ENCODE measurements at places on chromosomes 12 and 14.

DNA sequence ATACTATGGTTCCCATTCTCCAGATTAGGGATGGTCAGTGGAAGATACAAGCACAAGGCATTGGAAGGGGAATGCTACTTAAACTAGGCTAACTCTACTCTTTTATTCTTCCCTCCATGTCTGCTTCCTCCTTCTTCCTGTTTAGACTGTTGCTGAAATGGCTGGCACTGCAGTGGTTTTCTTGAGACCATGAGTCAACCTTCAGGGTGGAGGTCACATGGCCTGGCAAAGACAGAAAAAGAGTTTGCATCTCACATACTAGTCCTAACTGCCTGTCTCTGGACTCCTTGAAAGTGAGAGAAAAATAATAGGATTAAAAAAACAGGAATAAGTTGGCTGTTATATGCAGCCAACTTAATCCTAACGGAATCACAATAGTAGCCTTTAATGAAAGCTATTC, 37.0 kb downstream of the ALDH1L2 start:
- DNase-seq = no peak
- H3K4me1 ChIP-seq = no peaks in the 10 kb centered on the region
- no peaks in the 10 kb centered on the region for H3K36me3 ChIP-seq
- H3K27me3 ChIP-seq = no peaks in the 10 kb centered on the region
- H3K4me3 ChIP-seq = no peak overlapping the region
- H3K27ac ChIP-seq = no peak overlapping the region

- peak overlapping the region; percentile 6 for H3K4me3 ChIP-seq
- no peaks in the 10 kb centered on the region for H3K27me3 ChIP-seq
- DNase-seq = no peak
- peak overlapping the region; percentile 89 for H3K27ac ChIP-seq
- H3K4me1 ChIP-seq = peaks cover 95% of the 10 kb centered on the region
- H3K36me3 ChIP-seq = peaks cover 50% of the 10 kb centered on the region
Measured at GRCh38 chr14:50085570-50086320, 30.6 kb downstream of the VCPKMT start.

GRCh38 chr12:131901431-131902331, 7.3 kb downstream of the ULK1 start:
- no peaks in the 10 kb centered on the region for H3K36me3 ChIP-seq
- no peak for DNase-seq
- no peak overlapping the region for H3K27ac ChIP-seq
- H3K4me3 ChIP-seq = no peak overlapping the region
- peaks cover 28% of the 10 kb centered on the region for H3K4me1 ChIP-seq

DNA sequence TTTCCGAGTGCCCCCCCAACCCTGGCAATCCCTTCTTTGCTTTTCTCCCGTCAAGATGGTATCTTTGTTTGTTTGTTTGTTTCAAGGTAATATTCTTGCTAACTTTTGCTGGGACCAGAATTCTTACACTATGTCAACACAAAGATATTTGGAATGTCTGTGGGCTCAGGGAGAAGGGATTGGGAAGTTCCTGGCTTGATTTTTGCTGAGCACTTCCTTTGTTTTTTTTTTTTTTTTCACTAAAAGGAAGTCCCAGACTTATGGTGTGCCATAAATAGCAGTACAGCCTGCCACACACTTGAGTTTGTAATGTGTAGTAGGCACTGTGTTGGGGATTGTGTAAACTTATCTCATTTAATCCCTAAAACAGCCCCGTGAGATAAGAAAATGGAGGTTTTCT, 11.2 kb upstream of the RNU6-7 start:
- peaks cover 3% of the 10 kb centered on the region for H3K36me3 ChIP-seq
- H3K4me3 ChIP-seq = no peak overlapping the region
- peaks cover 7% of the 10 kb centered on the region for H3K4me1 ChIP-seq

- H3K36me3 ChIP-seq = no peaks in the 10 kb centered on the region
- H3K4me3 ChIP-seq = no peak overlapping the region
- no peak for DNase-seq
- peaks cover 21% of the 10 kb centered on the region for H3K4me1 ChIP-seq
- H3K27me3 ChIP-seq = peaks cover 23% of the 10 kb centered on the region
Measured at GRCh38 chr14:99750746-99751450, 42.3 kb upstream of the EML1 start.

GRCh38 chr12:32548691-32549281, 130.3 kb upstream of the DNM1L start:
- H3K27me3 ChIP-seq = no peaks in the 10 kb centered on the region
- no peak overlapping the region for H3K27ac ChIP-seq
- DNase-seq = no peak

DNA sequence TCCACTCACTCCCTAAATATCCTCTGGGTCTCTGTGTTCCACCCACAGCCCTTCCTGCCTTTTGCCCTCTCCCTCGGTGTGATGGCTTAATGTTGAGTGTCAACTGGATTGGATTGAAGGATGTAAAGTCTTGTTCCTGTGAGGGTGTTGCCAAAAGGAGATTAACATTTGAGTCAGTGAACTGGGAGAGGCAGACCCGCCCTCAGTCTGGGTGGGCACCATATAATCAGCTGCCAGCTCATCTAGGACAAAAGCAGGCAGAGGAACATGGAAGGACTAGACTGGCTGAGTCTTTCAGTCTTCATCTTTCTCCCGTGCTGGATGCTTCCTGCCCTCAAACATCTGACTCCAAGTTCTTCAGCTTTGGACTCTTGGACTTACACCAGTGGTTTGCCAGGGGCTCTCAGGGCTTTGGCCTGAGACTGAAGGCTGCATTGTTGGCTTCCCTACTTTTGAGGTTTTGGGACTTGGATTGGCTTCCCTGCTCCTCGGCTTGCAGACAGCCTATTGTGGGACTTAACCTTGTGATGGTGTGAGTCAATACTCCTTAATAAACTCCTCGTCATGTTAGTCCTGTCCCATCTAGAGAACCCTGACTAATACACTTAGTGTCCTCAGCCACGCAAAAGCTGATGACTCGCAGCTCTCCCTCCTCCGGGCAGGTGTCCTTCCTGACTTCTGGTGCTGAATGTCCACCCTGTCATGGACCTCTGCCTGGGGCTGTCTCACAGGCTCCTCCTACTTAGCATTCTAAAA, 5.9 kb downstream of the DGLUCY start:
- no peak overlapping the region for H3K4me3 ChIP-seq
- no peaks in the 10 kb centered on the region for H3K27me3 ChIP-seq
- no peak for DNase-seq
- peak overlapping the region; percentile 71 for H3K27ac ChIP-seq
- peaks cover 82% of the 10 kb centered on the region for H3K36me3 ChIP-seq
- peaks cover 64% of the 10 kb centered on the region for H3K4me1 ChIP-seq

DNA sequence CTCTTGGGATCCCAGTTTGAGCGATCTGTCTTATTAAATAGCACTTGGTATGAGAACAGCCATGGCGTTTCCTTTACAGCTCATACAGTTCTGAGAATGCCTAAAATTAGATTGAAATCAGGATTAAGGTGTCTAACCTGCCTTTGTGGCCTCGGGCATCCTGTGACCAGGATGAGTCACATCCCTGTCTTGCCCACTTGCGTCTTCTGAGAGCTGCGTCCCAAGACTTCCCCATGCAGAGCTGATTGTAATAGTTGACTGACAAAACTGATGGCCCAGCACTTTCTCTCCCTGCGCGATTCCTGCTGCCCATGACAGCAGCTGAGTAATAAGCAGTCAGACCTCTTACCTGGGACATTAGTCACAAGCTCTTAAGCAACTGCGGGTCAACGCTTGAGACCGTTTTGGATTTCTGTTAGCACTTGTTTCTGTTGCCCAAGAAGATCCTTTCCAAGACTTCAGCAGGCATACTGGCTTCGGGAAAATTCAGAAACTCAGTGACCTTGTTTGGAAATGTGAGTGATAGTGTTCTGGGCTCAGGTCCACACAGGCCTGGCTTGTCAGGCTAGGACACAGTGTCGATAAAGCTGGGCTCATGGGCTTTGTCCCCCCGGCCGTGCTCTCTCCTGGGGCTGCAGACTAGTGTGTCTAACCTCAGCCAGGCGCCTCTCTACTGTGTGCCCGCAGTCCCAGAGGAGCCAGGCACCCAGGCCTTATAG, 169.9 kb upstream of the HIF1A start:
- peak; percentile 62 for DNase-seq
- no peaks in the 10 kb centered on the region for H3K27me3 ChIP-seq
- H3K4me3 ChIP-seq = peak overlapping the region; percentile 24
- peaks cover 64% of the 10 kb centered on the region for H3K36me3 ChIP-seq
- H3K27ac ChIP-seq = peak overlapping the region; percentile 77

- no peak for DNase-seq
- no peaks in the 10 kb centered on the region for H3K36me3 ChIP-seq
- H3K4me3 ChIP-seq = no peak overlapping the region
- H3K27me3 ChIP-seq = no peaks in the 10 kb centered on the region
- no peak overlapping the region for H3K27ac ChIP-seq
Measured at GRCh38 chr14:83764656-83765599, 1765.0 kb upstream of the FLRT2 start.

DNA sequence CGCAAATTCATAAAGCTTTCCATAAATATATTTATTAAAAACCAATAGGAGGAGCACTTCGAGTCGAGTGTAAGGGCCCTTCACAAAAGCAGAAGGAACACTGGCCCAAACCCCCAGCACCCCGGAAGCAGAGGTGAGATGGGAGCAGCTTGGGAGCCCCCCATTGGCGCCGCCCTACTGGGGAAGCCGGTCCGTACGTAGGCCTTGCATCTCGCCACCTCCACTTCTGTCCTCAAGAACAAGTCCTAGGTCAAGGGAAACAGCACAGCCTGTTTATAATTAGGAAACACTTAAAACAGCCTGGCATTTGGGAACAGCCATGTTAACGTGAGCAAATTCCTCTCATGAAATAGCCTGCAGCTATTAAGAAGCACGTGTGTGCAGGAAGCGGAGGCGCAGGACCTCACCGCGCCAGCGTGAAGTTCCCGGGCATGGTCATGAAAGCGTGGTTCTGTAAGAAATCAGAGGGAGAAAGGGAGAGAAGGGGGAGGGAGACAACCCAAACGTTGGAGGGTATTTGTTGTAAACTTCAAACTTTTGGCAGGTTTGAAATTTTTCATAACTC, 7.7 kb downstream of the ANKRD9 start:
- H3K36me3 ChIP-seq = no peaks in the 10 kb centered on the region
- H3K4me1 ChIP-seq = peaks cover 13% of the 10 kb centered on the region

GRCh38 chr12:75977952-75978671, 53.5 kb downstream of the PHLDA1 start:
- peak; percentile 83 for DNase-seq
- peak overlapping the region; percentile 76 for H3K27ac ChIP-seq
- no peaks in the 10 kb centered on the region for H3K27me3 ChIP-seq

DNA sequence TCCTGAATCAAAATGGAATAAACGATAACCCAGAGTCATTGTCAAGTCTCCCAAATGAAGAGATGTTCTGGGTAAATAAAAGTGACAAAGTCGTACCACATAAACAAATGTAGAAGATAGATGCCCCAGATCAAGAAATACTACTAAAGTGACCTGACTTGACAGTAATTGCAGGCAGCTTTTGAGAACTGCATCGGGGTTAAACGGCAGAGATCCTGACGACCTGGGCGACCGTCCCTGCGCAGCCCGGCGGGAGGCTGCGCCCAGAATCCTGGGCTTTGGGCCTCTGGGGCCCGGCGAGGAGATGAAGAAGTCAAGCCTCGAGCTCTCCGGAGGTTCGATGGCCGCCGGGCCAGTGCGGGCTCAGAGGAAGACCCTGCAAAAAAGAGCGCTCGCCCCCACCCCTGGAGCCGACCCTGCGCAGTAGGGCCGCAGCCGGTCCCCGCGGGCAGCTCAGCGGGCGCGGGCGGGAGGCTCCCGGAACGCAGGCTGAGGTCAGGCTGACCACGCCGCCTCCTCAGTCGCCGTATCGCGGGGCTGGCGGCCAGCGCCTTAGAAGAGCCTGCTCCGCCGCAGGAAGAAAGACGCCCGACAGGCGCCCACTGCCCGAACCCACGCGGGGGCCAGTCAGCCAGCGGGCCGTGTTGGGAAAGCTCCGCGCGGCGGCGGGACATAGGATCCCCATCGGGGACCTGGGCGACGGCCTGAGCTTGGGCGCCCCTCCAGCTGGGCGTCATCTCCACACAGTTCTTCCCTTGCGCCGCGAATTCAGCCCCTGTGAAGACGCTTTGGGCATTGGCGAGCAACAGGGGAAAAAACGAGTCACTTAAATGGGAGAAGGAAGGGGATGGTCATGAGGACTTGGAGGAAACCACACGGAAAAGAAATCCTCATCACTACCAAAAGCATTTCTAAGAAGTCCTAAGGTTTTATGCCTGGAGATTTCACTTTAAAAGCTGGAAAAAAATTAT, 16.0 kb downstream of the NKX2-1 start:
- peak overlapping the region; percentile 17 for H3K27ac ChIP-seq
- H3K36me3 ChIP-seq = peaks cover 6% of the 10 kb centered on the region
- H3K27me3 ChIP-seq = peaks cover 67% of the 10 kb centered on the region

DNA sequence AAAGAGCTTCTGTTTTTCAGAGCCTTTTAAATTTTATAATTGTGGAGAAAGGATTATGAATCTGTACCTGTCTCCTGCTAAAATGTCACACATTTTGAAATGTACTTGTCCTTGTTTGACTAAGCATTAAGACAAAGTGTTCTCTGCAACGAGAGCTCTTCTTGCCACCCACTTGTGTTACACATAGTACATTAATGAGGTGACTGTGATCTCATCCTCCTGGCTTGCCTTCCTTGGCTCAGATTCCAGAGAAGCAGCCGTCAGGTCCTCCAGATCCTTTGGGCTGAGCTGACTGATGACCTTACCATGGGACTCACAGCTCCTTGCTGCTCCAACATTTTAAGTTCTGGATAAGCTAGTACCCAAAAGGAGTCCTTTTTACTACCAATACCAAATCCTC, 81.4 kb downstream of the BBS10 start:
- DNase-seq = no peak
- H3K27ac ChIP-seq = no peak overlapping the region
- H3K36me3 ChIP-seq = no peaks in the 10 kb centered on the region
- no peaks in the 10 kb centered on the region for H3K4me1 ChIP-seq
- peaks cover 9% of the 10 kb centered on the region for H3K27me3 ChIP-seq

DNA sequence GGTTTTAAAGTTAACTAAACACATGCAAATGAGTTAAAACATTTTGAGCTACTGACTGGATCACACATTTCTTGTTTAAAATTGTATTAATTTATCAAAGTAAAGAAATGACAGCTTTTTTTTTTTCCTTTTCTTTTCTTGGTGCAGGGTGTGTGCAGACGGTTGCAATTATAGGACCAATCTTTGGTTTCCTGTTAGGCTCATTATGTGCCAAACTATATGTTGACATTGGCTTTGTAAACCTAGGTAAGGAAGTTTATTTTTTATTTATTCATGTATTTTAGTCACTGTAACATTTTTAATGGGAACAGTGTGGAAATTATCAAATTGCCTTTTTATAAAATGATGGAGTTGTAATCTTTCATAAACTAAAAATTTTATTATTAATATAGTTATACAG, 21.9 kb downstream of the SLCO1C1 start:
- H3K27me3 ChIP-seq = no peaks in the 10 kb centered on the region
- no peaks in the 10 kb centered on the region for H3K36me3 ChIP-seq
- no peak overlapping the region for H3K4me3 ChIP-seq
- no peak for DNase-seq

DNA sequence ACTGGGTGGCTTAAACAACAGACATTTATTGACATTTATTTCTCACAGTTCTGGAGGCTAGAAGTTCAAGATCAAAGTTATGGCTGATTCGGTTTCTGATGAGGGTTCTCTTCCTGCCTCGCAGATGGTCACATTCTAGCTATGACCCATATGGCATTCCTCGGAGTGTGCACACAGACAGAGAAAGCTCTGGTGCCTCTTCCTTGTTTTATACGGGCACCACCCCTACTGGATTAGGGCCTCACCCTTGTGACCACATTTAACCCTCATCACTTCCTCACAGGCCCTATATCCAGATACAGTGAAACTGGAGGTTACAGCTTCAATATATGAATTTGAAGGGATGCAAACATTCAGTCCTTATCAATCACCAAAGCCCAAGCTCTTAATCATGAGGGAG, 77.0 kb upstream of the OVCH1 start:
- no peak overlapping the region for H3K4me3 ChIP-seq
- no peak overlapping the region for H3K27ac ChIP-seq
- H3K4me1 ChIP-seq = no peaks in the 10 kb centered on the region

GRCh38 chr12:28794211-28794610, 354.9 kb upstream of the FAR2 start:
- DNase-seq = no peak
- H3K36me3 ChIP-seq = no peaks in the 10 kb centered on the region
- no peaks in the 10 kb centered on the region for H3K27me3 ChIP-seq
- H3K4me3 ChIP-seq = no peak overlapping the region
- H3K4me1 ChIP-seq = no peaks in the 10 kb centered on the region
